ENCODE measurements at places on chromosomes 7 and 10.

- DNase-seq, result no peak
Measured at GRCh38 chr10:68987611-68988010, 992 bp upstream of the KIFBP start.

GRCh38 chr7:4755045-4755444 lies 20.4 kb upstream of the AP5Z1 start:
- DNase-seq, result no peak

DNA sequence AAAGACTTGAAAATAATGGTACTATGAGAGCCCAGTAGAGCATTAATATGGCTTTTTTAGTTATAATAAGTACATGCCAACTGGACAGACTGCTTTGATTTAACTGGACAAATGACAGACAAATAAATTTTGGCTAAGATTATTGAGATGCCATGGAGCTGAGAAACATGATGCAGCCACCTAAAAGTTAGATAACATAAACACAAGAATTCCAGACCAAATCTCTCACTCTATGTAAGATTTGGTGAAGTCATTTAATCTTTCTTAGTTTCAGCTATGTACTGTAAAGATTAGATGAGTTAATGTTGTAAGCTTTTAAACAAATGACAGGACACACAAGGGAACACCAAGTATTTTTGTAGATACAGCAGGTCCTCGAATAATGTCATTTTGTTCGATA lies 118.2 kb downstream of the CACNA2D1 start:
- no peak for DNase-seq

DNA sequence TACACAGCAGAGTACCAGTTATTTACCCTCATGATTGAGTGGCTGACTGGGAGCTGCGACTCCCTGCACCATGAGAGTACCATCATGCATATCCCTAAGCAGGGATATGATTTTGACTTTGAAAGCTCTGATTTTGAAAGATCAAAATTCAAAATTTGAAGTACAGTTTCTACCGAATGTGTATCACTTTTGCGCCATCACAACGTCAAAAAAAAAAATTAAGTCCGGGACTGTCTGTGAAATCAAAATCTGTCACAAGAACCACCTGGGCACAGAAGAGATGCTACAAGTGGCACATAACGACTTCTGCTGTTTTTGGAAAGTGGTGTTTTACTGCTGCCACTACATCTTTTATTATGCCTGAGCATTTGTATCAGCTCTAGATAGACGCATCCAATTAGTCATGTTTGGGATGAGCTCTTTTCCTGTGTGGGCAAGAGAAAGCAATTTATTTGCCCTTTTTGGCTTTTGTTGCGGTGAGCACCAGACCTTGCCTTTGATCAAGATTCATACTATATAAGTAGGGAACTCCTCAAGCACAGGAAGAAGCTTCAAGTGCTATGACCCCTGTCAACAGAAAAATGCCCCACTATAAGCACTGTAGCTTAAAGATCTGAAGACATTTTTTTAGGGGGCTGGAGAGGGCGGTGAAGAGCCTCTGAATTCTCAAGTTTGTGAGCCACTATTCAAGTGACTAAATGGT lies 10.7 kb downstream of the MTPN start:
- no peak for DNase-seq

- no peak for DNase-seq
Measured at GRCh38 chr10:125152450-125153368, 7.7 kb downstream of the CTBP2 start.

DNA sequence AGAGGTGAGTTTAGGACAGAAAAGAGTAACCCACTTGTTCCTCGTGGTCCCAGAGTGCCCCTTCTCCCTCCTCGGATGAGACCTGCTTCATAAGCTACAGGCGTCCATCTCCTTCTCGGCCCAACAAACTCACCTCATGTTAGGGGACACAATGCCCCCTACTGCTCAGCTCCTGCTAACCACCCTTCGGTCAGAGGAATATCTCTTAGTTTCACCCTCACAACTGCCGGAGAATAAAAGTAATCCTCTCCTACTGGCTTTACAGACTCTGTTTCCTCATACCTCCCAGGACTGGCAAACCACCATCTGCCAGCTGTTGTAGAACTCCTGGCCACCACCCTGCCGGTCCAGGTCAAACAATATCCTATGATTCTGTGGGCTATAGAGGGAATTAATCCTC lies 3.2 kb downstream of the AKR1B15 start:
- DNase-seq, result no peak

DNA sequence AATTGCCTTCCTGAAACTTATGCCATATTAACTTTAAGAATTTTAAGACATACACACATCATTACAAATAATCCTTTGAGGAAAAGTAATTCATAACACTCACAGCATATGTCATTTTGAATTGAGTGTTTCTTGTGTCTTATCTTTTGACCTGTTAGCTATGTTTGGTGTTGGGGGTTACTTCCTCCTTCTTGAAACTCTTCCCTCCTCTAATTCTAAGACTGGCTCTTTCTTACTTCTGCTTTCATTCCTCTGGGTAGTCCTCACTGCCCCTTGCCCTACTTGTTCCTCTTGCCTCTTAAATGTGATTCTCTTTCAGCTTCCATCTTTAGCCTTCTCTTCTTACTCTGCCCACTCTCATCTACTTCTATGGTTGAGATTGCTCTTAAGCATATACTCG lies 28.3 kb upstream of the PIP4K2A start:
- no peak for DNase-seq

- DNase-seq, result no peak
Measured at GRCh38 chr7:151291206-151291605, 42.7 kb upstream of the SMARCD3 start.

DNA sequence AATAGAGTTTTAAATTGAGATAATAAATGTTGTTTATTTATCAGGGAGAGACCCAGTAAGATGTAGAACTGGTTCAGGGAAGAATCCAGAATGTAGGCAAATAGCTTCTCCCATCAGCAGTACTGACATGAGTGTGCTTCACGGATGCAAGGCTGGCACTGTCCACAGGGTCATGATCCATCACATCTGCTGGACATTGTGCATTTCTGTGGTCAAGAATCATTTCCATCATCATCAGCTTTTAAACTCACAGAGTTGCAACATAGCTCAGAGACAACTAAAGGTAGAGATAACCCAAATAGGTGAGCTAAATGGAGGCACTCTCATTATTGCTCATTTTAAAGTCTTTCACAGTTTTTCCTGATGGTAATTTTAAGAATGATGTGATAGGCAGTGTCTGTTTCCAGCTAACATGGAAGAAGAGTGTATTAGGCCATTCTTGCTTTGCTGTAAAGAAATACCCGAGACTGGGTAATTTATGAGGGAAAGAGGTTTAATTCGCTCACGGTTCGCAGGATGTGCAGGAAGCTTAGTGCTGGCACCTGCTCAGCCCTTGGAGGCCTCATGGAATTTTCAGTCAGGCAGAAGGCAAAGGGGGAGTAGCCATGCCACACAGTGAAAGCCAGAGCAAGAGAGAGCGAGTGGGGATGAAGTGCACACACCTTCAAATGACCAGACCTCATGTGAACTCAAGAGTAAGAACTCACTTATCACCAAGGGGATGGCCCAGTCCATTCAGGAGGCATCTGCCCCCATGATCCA lies 80.8 kb downstream of the INPP5A start:
- DNase-seq, result no peak

GRCh38 chr7:107494884-107495283 lies 25.0 kb downstream of the GPR22 start:
- DNase-seq, result no peak

DNA sequence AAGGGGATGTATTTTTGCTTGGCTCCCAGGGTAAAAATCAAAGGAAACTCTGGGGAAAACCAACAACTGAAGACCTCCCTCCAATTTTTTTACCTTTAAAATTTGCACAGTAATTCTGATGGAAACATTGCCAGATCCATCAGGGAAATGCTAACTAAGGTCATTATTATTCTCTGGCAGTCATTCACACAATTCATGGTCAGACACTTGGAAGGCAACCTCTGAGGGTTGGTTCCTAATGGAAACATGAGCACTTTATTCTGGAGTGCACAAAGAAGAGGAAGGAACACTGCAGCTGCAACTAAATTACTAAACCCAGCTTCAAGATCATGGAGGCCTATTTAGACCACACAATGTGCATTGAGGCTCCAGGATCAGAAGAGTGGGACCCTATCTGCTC lies 34.2 kb downstream of the SRI start:
- DNase-seq, result no peak

GRCh38 chr10:100046021-100046486 lies 35.6 kb downstream of the CPN1 start:
- DNase-seq, result peak; percentile 77

DNA sequence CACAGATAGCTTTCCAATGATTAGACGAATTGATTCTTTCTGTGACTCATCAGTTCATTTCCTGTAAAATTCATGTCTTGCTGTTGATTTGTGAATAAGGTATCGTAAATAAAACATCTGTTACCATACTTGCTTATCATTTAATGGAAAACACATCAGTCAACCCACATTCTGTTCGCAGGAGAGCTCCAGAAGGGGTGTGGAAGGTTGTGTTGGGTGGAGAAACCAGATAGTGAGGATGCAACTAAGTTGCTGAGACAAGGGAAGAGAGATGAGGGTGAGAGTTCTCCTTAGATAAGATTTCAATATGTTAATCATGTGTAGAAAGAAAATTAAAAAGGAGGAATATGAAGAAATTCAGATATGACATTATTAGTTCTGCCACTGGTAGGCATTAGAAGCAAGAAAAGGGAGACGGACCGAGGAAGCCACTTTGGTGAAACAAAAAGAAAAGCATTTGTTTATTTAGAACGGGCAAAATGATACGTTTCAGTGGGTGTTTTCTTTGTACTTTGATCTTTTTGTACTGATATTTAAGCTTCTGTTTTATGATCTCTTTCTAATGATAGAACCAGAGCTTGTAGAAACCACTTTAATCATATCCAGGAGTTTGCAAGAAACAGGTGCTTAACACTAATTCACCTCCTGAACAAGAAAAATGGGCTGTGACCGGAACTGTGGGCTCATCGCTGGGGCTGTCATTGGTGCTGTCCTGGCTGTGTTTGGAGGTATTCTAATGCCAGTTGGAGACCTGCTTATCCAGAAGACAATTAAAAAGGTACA lies 7.8 kb downstream of the CD36 start:
- DNase-seq, result no peak

GRCh38 chr10:4450981-4451908 lies 374.8 kb upstream of the AKR1E2 start:
- DNase-seq, result no peak

GRCh38 chr10:123666318-123667236 lies at the start of gene GPR26:
GPR26 (plus strand) TSS chr10:123666355; CDS start chr10:123666408, 53 bp downstream.
- DNase-seq, result no peak

GRCh38 chr7:159006610-159007130 lies 138.0 kb downstream of the VIPR2 start:
- DNase-seq, result no peak

DNA sequence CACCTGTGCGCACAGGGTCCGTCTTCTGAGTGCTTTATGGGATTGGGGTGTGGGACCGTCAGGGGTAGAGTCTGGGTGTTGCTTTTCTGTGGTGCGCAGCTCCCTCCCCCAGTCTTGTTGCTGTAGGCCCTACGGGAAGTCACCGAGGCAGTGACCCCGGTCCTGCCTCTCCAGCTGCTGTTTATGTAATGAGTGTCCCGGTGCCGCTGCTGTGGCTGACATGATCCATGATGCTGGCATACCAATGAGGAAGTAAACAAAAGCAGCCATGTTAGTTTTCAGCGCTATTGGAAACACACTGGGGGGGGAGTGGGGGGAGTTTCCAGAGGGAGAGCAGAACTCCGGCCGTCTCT lies 1.1 kb downstream of the TRIM8 start:
- no peak for DNase-seq

DNA sequence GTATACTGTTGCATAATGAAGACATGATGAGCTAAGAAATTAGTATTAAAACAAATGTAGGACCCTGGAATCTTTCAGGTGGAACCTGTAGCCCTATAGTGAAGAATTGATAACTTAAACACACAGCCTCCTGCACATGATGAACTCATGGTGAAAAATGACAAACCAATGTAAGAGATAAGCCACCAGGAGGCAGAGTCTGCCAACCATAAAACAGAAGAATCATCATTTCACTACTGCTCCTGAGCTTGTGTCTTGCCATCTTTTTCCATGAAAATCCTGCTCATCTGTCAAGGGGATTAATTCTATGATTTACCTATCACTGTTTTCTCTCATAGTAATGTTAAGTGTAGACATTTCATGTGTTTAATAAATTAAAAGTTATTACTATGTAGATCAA lies 363.9 kb downstream of the MALRD1 start:
- no peak for DNase-seq

DNA sequence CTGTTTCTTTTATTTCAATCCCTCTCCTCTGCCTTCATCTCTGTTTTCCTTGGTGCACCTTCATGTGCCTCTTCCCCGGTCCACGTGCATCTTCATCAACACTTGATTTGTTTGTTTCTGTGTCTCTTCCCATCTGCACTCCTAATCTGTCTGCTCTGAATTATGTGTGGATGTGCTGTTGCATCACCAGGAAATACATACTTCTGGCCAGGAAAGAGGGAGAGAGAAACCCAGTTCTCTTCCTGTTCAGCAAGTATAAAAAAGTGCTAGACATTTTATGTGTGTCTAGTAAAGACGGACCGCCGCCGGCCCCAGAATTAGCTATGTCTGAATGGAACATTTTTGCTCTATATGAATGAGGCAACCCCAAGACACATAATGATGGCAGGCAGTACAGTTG lies 93.8 kb downstream of the CALD1 start:
- no peak for DNase-seq

- DNase-seq, result no peak
Measured at GRCh38 chr10:31642281-31642680, 286.4 kb downstream of the ARHGAP12 start.

- DNase-seq, result no peak
Measured at GRCh38 chr7:69517985-69518704, 80.1 kb upstream of the AUTS2 start.

DNA sequence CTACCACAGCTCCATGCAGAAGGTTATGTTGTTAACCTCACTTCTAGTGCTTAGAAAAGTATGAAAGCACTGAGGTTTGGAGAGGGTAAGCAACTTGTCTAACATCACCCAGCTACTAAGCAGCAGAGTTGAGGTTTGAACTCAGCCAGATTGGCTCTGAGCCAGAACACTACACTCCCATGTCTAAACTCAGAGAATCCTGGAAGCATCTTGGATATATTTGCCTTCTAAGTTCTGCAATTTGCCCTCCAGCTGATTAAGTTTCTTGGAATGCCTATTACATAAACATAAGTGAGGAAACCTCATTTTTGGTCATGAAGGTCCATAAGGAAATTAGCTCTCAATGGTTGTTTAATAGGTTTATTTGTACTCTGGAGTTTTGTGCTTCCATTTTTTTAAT lies 78.1 kb upstream of the PHYHIPL start:
- no peak for DNase-seq

GRCh38 chr7:47536661-47537611 lies 45.0 kb downstream of the TNS3 start:
- no peak for DNase-seq

DNA sequence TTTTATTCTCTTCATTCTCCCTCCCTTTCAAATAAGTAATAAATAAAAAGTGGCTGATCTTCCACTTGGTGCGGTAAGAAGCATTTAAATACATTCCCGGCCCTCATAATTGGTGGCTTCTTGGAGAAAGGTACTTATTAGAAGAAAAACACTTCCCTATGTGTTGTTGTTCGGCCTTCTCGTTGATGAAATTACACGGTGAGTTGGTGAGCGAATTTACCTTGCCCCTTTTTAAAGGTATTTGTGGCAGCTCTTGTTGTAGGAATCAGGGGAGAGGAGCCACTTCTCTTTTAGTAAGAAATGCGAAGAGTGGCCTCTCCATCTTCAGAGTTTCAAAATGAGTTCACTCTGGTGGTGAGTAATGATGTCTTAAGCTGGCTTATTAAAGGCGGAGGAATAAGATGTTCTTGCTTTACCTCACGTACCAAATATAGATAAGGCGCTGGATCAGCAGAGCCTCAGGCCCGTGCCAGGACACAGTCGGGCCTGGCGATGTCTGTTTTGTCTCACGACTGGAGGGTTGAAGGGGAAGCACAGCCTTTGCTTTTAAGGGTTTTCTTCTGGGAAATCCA lies 135.9 kb downstream of the CUX1 start:
- no peak for DNase-seq
